ENCODE measurements at places on chromosomes 5 and 9.

GRCh38 chr5:7848296-7848695 lies 2.6 kb downstream of the CFAP90 start:
- peaks cover 19% of the 10 kb centered on the region for H3K4me1 ChIP-seq
- DNase-seq = no peak
- no peak overlapping the region for H3K27ac ChIP-seq
- peaks cover 6% of the 10 kb centered on the region for H3K27me3 ChIP-seq
- H3K36me3 ChIP-seq = no peaks in the 10 kb centered on the region

- H3K4me3 ChIP-seq = no peak overlapping the region
- no peak for DNase-seq
- no peaks in the 10 kb centered on the region for H3K27me3 ChIP-seq
- no peak overlapping the region for H3K27ac ChIP-seq
Measured at GRCh38 chr9:137436761-137437600, 4.2 kb downstream of the ENTPD8 start.

DNA sequence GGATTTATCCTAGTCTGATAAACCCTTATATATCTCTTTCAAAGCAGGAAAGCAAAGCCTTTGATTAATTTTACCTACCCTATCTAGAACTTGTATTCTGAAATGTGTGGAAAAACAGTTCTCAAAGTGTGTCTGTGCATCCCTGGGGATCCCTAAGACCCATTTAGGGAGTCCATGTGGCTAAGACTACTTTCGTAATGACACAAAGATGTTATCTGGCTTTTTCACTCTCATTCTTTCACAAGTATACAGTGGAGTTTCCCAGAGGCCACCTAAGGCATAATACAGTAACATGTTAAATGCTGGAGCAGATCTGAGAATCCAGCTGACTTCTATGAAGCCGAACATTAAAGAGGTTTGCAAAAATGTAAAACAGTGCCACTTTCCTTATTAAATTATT lies 54.3 kb upstream of the TNFSF15 start:
- no peak for DNase-seq
- no peak overlapping the region for H3K4me3 ChIP-seq
- no peak overlapping the region for H3K27ac ChIP-seq
- no peaks in the 10 kb centered on the region for H3K36me3 ChIP-seq
- no peaks in the 10 kb centered on the region for H3K27me3 ChIP-seq

DNA sequence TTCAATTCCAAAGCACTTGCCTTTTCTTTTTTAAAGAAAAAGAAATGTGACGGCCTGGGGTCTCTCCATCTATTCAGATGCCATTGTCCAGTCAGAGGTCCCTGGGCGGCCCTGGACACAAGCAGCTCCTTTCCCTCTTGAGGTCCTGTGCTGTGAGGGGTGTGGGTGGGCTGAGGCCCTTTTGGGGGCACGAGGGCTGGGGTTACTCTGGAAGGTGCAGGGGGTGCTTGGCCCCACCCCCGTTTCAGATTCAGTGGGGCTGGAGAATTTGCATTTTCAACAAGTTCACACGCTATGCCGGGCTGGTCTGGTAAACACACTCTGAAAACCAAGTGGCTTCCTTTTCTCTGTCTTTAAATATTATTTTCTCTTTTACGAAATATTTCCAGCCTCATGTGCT lies 91.4 kb upstream of the PHYKPL start:
- no peaks in the 10 kb centered on the region for H3K36me3 ChIP-seq
- no peak overlapping the region for H3K4me3 ChIP-seq
- no peaks in the 10 kb centered on the region for H3K27me3 ChIP-seq
- no peak overlapping the region for H3K27ac ChIP-seq
- H3K4me1 ChIP-seq = peaks cover 4% of the 10 kb centered on the region

DNA sequence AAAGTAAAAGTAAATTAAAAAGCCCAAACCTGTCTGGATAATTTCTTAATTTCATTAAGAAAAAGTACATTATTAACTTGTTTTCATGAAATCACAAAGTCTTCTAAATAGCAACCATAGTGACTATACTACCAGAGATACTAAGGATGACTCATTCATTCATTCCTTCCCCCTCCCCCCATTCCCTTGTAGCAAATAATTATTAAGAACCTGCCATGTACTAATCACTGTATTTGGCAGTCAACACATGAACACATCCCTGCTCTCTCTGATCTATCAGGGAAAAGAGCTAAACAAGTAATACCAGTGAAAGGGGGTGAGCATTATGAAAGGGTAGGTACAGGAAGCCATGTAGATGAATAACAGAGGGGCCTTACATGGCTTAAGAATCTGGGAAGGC lies 203.9 kb downstream of the CWC27 start:
- H3K4me3 ChIP-seq = no peak overlapping the region
- no peaks in the 10 kb centered on the region for H3K27me3 ChIP-seq
- no peaks in the 10 kb centered on the region for H3K4me1 ChIP-seq
- H3K36me3 ChIP-seq = peaks cover 36% of the 10 kb centered on the region
- no peak overlapping the region for H3K27ac ChIP-seq
- no peak for DNase-seq

DNA sequence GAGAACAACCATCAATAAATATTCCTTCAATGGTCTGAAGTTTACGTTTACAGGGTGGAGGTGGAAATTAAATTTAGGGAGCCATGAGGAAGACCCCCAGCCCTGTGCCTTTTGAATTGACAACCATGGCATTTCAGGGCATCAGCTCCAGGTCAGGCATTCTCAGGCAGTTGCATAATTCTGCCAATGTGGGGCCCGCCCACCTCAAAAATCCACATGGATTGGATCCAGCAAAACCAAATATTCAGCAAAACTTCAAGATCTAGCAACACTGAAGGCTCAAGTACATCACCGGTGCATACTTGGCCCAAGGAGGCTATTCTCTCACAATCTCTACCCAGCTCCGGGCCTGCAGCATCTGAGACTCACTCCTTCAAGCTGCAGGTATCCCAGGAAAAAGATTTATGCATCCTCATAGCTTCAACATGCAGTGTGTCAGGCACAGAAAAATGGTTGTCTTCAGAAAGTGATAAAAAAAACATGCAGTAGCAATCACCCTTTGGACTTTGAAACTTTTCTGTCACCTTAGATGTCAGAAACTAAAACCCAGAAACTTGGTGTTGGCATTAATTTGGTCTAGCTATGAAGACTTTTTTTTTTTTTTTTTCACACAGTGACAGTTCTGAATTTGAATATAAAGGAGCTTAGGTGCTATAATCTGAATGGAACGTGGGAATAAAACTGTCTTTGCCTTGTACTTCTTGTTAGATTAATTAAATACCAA lies 21.4 kb upstream of the ANXA2R start:
- no peaks in the 10 kb centered on the region for H3K36me3 ChIP-seq
- no peak for DNase-seq
- no peaks in the 10 kb centered on the region for H3K4me1 ChIP-seq

GRCh38 chr5:98975223-98975622 lies 46.4 kb upstream of the CHD1 start:
- no peaks in the 10 kb centered on the region for H3K36me3 ChIP-seq
- H3K27ac ChIP-seq = no peak overlapping the region
- no peaks in the 10 kb centered on the region for H3K27me3 ChIP-seq
- DNase-seq = no peak

- H3K4me3 ChIP-seq = no peak overlapping the region
- H3K27ac ChIP-seq = no peak overlapping the region
- DNase-seq = no peak
- H3K27me3 ChIP-seq = no peaks in the 10 kb centered on the region
- no peaks in the 10 kb centered on the region for H3K4me1 ChIP-seq
- no peaks in the 10 kb centered on the region for H3K36me3 ChIP-seq
Measured at GRCh38 chr5:110055302-110055701, 365.6 kb downstream of the MAN2A1 start.

- no peak for DNase-seq
- H3K27me3 ChIP-seq = no peaks in the 10 kb centered on the region
- no peak overlapping the region for H3K4me3 ChIP-seq
- no peak overlapping the region for H3K27ac ChIP-seq
Measured at GRCh38 chr5:33170411-33170810, 270.4 kb upstream of the TARS1 start.

DNA sequence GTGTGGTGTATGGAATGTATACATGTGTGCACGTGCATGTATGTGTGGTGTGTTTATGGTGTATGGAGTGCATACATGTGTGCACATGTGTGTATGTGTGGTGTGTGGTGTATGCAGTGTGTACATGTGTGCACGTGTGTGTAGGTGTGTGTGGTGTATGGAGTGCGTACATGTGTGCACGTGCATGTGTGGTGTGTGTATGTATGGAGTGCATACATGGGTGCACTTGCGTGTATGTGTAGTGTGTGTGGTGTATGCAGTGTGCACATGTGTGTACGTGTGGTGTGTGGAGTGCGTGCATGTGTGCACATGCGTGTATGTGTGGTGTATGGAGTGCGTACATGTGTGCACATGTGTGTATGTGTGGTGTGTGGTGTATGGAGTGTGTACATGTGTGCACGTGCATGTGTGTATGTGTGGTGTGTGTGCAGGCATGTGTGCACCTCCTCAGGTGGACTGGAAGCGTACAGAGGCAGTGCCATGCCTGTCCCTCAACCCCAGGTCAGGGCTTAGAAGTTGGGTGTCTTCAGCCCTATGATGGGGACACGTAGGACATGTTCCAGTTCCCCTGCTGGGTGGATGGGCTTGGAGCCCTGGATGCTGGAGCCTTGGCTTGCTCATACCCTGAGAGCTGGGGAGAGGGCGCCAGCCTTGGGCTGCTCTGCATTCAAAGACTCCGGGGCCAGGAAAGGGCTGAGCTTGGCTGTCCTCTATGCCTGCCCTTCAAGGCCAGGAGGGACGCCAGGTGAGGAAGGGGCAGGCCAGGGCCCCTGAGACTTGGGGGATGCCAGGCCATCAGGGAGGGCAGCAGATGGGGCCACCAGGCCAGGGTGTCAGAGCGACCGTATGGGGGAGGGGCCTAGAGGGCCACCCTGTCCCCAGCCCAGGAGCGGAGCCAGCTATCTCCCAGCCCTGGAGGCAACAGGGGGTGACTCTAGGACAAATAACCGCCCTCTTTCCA lies 12.2 kb downstream of the MYMK start:
- H3K27ac ChIP-seq = no peak overlapping the region
- H3K4me1 ChIP-seq = peaks cover 27% of the 10 kb centered on the region
- DNase-seq = no peak
- H3K27me3 ChIP-seq = no peaks in the 10 kb centered on the region

DNA sequence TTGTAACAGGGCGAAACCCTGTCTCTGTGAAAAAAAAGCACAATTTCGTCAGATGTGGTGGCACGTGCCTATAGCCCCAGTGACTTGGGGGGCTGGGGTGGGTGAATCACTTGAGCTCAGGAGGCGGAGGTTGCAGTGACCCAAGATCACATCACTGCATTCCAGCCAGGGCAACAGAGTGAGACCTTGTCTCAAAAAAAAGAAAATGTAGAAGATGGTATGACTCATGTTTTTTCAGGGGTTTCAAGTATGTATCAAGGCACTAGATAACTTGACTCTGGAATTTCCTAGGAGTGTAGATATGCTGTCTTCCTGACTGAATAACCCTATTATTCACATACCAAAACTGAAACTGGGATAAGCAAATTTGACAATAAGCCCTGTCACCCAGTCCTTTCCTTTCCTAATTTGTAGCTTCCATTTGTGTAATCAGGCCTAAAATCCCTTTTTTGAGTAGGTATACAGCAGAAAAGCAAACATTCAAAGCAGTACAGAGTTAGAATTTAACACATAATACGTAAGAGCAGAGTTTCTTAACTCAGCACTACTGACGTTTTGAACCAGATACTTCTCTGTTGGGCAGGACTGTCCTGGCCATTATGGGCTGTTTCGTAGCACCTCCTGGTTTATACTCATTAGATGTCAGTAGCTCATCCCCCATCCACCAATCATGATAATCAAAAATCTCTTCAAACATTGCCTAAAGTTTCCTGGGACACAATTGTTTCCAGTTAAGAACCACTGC lies 17.3 kb upstream of the ANKRD18B start:
- no peak overlapping the region for H3K4me3 ChIP-seq
- no peaks in the 10 kb centered on the region for H3K36me3 ChIP-seq
- DNase-seq = no peak
- no peaks in the 10 kb centered on the region for H3K4me1 ChIP-seq
- H3K27me3 ChIP-seq = no peaks in the 10 kb centered on the region

DNA sequence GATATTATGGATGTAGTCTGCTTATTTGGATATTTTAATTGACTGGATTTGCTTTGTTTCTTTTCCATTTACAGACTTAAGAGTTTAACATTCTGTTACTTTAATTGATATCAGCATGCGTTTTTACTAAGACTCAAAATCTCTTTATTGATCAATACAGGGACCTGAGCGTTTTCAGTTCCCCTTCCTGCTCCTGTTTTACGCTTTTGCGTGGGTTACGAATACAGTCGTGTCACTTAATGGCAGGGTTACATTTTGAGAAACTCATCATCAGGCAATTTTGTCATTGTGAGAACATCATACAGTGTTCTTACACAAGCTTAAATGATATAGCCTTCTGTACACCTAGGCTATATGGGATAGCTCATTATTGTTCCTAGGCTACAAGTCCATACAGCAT lies 65.2 kb downstream of the PBX3 start:
- no peaks in the 10 kb centered on the region for H3K4me1 ChIP-seq
- no peaks in the 10 kb centered on the region for H3K36me3 ChIP-seq
- no peaks in the 10 kb centered on the region for H3K27me3 ChIP-seq

GRCh38 chr5:78838753-78839152 lies 146.4 kb downstream of the ARSB start:
- no peak for DNase-seq
- no peak overlapping the region for H3K4me3 ChIP-seq
- no peaks in the 10 kb centered on the region for H3K4me1 ChIP-seq
- H3K27me3 ChIP-seq = no peaks in the 10 kb centered on the region
- H3K36me3 ChIP-seq = no peaks in the 10 kb centered on the region
- H3K27ac ChIP-seq = no peak overlapping the region

- no peak overlapping the region for H3K4me3 ChIP-seq
- no peaks in the 10 kb centered on the region for H3K36me3 ChIP-seq
- H3K27me3 ChIP-seq = no peaks in the 10 kb centered on the region
Measured at GRCh38 chr9:105270711-105271110, 26.3 kb downstream of the SLC44A1 start.

- no peaks in the 10 kb centered on the region for H3K36me3 ChIP-seq
- no peak overlapping the region for H3K27ac ChIP-seq
- no peak overlapping the region for H3K4me3 ChIP-seq
- no peaks in the 10 kb centered on the region for H3K4me1 ChIP-seq
Measured at GRCh38 chr5:144822503-144822902, 651.8 kb downstream of the KCTD16 start.

- H3K4me1 ChIP-seq = no peaks in the 10 kb centered on the region
- no peaks in the 10 kb centered on the region for H3K36me3 ChIP-seq
- H3K27ac ChIP-seq = no peak overlapping the region
- no peak overlapping the region for H3K4me3 ChIP-seq
- no peaks in the 10 kb centered on the region for H3K27me3 ChIP-seq
Measured at GRCh38 chr9:4009006-4009511, 290.8 kb downstream of the GLIS3 start.
